HS-5 (cell line): ENCODE measurements at places on chromosomes 11 and 22.
A peak's percentile ranks its signal among the peaks of the same experiment; 100 is the strongest.

- DNase-seq: no peak
These were observed 1.8 kb upstream of the OR2D2 start for GRCh38 chr11:6894097-6894496.

- DNase-seq: no peak
These were observed 49.5 kb upstream of the B3GNT6 start for GRCh38 chr11:76984743-76985142.

DNA sequence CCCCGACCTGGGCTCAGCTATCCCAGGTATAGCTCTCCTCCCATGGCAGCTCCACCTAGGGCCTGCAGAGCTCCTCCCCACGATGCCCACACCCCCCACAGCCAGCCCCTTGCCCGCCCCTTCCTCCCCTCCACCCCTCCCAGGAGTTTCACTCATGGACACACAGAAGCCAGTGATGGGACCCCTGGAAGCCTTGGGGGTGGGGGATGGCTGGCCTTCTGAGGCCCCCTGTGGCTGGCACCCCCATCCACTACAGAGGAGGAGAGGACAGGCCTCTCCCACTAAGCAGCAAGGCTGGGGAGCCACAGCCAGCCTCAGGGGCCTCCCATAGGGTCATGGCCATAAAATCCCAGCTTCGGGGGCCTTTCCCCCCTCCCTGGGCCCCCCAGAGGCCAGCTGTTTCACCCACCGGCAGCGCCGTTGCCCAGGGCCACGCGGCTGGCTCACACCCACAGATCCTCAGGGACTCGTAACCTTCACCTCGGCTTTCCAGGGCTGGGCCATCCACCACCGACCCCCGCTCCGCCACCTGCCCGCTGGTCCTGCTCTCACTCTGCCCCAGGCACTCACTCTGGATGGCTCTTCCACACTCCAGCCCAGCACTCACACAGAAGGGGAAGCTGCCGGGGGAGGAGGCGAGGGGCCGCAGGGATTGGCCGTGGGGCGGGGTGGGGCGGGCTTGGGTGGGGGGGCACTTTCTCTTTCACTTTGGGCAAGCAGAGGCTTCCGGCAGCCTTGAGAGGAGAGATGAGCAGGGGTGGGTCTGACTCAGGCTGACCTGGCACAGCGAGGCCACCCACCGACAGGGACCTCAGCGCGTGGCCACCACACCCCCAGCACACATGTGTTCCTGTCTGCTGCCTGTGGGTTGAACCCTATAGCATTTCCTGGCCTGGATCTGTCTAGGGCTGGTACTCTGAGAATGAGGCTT, 2.2 kb downstream of the SLC25A22 start:
- DNase-seq: no peak

DNA sequence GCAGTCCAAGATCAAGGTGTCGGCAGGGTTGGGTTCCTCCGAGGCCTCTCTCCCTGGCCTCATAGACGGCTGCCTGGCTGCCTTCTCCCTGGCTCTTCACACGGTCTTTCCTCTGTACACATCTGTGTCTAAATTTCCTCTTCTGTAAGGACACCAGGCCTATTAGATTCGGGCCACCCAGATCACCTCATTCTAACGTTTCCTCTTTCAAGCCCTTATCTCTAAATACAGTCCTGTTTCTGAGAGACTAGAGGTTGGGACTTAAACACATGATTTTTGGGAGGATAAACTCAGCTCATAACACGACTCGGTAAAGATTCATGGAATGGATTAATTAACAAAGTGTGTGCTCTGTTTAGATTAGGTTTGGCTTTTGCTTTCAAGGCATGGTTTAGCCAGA, 136.0 kb upstream of the SORL1-AS1 start:
- DNase-seq: no peak

- peak; percentile 18 for DNase-seq
These were observed 145.6 kb downstream of the WNT7B start for GRCh38 chr22:45831394-45831793.

- DNase-seq: no peak
These were observed 5.9 kb downstream of the SLC37A2 start for GRCh38 chr11:125069008-125069407.

GRCh38 chr11:74055938-74056337, 47.1 kb upstream of the UCP3 start:
- peak; percentile 24 for DNase-seq

DNA sequence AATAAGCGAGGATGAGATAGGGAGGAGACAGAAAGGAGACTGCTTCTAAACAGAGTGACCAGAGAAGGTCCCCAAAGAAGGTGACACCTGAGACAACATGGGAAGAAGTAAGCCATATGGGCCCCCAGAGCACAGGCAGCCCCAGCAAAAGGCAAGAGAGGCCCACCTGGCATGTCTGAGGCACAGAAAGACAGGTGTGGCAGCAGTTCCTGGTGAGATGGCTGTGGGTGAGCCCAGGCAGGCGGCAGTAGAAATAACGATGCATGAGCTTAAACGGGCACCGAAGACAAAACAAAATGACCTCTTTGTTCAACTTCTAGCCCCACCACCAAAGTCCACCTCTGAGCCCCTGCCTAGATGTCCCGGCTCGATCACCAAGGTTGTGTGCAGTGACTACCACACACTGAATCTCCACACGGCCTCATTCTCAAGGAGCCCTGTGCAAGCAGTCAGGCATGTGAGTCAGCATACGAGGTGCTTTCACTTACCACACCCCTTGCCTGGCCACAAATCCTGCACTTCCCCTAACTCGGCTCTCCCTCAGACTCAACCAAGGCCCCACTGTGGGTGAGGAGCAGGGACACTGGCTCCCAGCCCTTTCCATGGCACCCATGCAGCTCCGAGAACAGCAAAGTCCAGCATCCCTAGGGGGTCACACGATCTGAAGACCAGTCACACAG, 77.6 kb downstream of the PACSIN2 start:
- no peak for DNase-seq

- DNase-seq: no peak
These were observed 61.4 kb upstream of the MTMR2 start for GRCh38 chr11:95985174-95985808.

GRCh38 chr11:88604260-88604659, 266.7 kb upstream of the CTSC start:
- DNase-seq: peak; percentile 58

GRCh38 chr11:70205049-70205725, 2.1 kb downstream of the FADD start:
- DNase-seq: no peak
